ENCODE measurements at places on chromosomes 16 and 17. TPM values are rescaled to one million over a fixed set of nuclear protein-coding genes. Genes with fewer than 3 reads are reported as not detected.

GPR139 gene
- total RNA-seq = not detected

FKBP10 gene
- 310 TPM for total RNA-seq

EXOSC6 gene
- total RNA-seq = 16.5 TPM

PITPNC1 gene
- 8.2 TPM for total RNA-seq

TNRC6C gene
- 3.4 TPM for total RNA-seq

CHST5 gene
- total RNA-seq = not detected

TMIGD1 gene
- not detected for total RNA-seq

HSF5 gene
- total RNA-seq = 0.25 TPM

TBC1D3E gene
- 2.9 TPM for total RNA-seq

HAP1 gene
- 0.13 TPM for total RNA-seq

PARD6A gene
- total RNA-seq = 5.5 TPM

HS3ST4 gene
- not detected for total RNA-seq

PTRH2 gene
- total RNA-seq = 26.2 TPM

GJD3 gene
- total RNA-seq = 5.2 TPM

CDH11 gene
- 116 TPM for total RNA-seq

CACNG3 gene
- not detected for total RNA-seq

SPATA22 gene
- 0.38 TPM for total RNA-seq

ANKRD40CL gene
- total RNA-seq = not detected

KRT14 gene
- not detected for total RNA-seq

BRIP1 gene
- 12.1 TPM for total RNA-seq

ULK2 gene
- 11.9 TPM for total RNA-seq

CORO7 gene
- total RNA-seq = 38.0 TPM

DPEP2 gene
- total RNA-seq = not detected

ATF7IP2 gene
- total RNA-seq = 2.6 TPM

MYH1 gene
- not detected for total RNA-seq

PRR29 gene
- 0.38 TPM for total RNA-seq

NOD2 gene
- not detected for total RNA-seq

LDAF1 gene
- total RNA-seq = 21.5 TPM

ABCC12 gene
- not detected for total RNA-seq

VAT1L gene
- total RNA-seq = 0.98 TPM

ALOX15B gene
- under 0.01 TPM for total RNA-seq

IL17C gene
- total RNA-seq = not detected

ADAMTS18 gene
- total RNA-seq = 1.4 TPM

CMTM2 gene
- 0.13 TPM for total RNA-seq

CCL5 gene
- total RNA-seq = not detected

CYGB gene
- 2.8 TPM for total RNA-seq

SLC16A13 gene
- total RNA-seq = 2.8 TPM
